ENCODE measurements at places on chromosomes 5 and 9.

- DNase-seq = no peak
These were observed 40.3 kb downstream of the RGMB start for GRCh38 chr5:98813755-98814154.

- DNase-seq = no peak
These were observed 79.3 kb downstream of the TLE1 start for GRCh38 chr9:81609782-81610739.

DNA sequence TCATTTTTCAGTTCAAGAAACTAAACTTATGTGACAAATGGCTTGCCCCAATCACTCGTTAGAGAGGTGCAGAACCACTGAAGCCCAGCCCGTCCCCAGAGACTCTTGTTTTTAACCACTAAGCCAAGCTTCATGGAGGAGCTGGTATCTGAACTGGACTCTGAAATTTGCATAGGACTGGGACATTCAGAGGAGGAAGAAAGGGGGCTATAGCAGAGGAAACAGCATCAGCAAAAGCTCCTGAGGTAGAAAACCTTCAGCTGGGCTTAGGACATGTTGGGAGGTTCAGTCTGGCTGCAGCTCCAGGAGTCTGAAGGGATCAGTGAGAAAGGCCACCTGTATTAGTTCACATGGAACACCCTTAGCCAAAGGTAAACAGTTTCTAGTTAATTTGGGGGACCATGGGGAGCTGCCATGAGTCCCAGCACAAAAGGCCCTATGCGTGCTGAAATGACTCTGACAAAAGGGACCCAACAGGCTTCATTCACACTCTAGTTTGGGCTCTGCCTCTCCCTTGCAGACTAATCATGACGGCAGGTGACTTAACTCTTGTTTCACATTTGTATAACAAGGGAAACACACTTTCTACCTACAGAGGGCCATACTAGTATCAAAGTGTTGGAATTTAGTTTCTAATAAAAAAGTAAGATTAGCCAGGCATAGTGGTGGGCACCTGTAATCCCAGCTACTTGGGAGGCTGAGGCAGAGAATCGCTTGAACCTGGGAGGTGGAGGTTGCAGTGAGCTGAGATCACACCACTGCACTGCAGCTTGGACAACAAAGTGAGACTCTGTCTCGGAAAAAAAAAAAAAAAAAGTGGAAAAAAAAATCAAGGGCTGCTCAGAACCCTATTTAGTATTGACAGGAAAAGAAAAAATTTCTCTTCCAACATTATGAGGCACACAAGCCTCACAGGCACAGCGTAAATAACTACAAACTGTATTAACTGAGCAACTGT lies 10.2 kb downstream of the FBXO10 start:
- DNase-seq = no peak

- no peak for DNase-seq
These were observed 268.7 kb upstream of the PAPPA start for GRCh38 chr9:115884846-115885245.

DNA sequence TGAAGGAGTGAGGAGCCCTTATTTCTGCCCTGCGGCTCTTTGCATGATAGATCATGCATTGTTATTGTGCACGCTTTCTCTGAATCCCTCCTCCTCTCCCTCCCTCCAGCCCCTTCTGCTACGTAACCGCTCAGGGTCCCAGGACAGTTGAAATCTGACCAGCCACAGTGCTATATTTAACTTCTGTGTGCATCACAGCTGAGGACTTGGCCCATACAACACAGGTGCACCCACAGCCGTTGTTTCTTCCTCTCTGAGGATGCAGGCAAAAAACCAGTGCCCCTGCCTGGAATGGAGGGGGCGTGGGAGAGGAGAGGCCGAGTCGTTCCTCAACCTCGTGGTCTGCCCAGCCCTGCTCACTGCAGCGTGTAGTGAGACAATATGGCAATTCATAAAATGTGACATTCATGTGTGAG lies 335.6 kb upstream of the CLINT1 start:
- DNase-seq = no peak

DNA sequence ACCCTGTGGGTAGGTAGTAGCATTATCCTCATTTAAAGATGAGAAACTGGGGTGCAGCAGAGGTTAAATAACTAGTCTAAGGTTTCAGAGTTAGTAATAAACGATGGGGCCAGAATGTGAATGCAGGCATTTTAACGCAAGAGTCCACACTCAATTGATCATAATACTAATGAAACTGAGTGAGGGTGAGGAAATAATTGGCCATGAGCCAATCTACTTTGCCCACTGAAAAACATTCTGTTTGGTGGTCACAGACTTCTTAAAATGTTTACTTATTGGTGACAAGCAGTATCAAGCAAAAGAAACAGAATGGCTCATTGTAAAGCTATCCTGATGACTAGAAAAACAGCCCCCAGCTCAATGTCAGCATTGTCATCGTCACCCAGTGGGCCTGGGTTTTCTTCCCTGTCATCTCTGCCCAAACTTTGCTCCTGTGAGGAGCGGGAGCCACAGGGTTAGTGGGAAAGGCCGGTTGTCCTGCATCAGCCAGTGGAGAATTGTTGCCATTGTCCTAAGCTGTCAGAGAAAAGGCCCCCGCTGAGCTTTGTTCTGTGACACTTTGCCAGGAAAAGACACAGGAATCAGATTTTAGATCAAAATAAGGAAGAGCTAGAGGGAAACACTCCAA lies 77.3 kb upstream of the MAN2A1 start:
- DNase-seq = no peak

DNA sequence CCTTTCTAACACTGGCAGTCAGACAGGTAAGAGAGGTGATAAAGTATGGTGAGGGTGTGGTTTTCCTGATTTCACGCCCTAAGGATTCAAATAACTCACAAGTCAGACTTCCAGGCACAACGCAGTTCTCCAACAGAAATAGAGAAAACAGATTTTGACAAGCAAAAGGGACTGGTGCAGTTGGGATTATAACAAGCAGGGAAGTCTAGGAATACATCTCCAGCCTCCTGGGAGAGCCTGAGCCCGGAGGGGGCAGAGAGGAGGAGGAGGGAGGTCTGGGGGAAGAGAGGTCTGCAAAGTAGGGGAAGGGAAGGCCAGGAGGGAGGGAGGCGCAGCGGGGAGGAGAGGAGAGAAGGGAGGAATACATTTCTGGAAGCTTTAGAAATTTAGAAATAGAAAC lies 1.6 kb downstream of the CMBL start:
- no peak for DNase-seq

GRCh38 chr5:657570-657969 lies 35.6 kb downstream of the TPPP start:
- no peak for DNase-seq

- DNase-seq = no peak
These were observed 49.6 kb downstream of the NIPAL4 start for GRCh38 chr5:157509587-157509986.

DNA sequence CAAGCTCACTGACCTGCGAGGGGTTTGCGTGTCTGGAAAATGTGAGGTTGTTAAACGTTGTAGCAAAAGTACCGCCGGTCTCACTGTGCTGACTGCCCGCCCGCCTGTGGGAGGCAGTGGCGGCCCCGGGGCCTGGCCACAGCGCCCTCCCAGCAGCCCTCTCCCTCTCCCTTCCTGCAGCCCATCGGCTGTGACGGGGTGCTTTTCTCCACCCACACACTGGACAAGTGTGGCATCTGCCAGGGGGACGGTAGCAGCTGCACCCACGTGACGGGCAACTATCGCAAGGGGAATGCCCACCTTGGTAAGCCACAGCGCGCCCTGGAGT lies 6.2 kb downstream of the ADAMTSL2 start:
- DNase-seq = no peak
